Fibroblast of skin of back (primary cell): ENCODE measurements at places on chromosomes 1 and 21.
A peak's percentile ranks its signal among the peaks of the same experiment; 100 is the strongest.

DNA sequence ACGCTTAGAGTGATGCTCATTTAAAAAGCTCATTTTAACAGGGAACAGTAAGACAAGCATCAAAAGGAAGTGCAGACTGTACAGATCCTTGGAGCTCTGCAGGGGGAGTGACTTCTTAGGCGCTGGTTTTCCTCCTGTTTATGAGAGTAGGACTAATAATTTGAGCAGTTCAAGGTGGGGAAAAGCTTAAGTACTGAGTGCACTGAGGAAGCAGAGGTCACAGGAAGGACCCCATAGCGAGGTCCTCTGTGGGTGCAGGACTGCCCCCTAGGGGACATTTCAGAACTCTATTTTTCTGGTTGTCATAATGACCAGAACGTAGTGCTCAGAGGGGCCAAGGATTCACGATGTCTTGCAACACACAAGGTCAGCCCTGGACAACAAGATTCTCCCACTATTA is 112.1 kb downstream of the HLCS start:
- DNase-seq = peak; percentile 57

DNA sequence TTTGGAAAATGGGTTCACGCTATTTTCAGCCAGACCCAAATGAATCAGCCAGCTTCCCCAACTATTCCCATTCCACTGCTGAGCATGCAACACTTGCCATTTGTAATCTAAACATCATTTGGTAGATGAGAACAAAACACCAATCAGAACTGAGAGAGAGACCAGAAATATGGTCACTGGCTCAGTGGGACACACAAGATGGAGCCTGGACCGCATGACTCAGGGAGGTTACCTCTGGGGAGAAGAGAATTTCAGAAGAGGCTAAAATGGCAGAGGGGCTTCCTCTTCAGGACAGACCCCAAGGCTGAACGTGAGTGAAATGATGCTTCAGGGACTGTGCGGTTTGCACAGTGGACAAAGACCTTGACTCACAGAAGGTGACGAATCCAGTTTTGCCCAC is 126.6 kb downstream of the URB2 start:
- no peak for DNase-seq

DNA sequence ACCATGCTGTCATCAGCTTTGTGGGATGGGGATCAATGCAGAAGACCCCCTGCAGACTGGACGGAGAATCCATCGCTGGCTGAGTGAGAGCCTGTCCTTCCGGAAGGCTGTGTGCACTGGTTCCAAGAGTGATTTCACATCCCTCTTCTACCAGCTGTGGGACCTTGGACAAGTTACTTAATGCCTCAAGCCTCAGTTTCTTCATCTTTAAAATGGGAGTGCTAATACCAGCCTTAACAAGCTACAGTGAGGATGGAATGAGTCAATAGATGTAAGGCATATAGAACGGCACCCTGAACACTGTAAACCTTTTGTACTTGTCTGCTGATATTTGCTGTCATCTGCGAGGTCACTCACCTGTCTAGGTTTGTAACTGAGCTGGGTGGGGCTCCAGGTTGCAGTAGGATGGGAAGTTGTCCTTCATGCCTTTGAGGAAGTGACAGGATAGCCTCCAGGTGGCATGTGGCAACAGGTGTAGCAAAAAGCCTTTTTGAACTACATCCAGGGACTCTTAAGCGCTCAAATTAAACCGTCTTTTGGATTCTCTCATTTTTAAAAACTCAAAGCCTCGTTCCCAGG is 27.5 kb downstream of the TMEM51 start:
- DNase-seq = no peak

DNA sequence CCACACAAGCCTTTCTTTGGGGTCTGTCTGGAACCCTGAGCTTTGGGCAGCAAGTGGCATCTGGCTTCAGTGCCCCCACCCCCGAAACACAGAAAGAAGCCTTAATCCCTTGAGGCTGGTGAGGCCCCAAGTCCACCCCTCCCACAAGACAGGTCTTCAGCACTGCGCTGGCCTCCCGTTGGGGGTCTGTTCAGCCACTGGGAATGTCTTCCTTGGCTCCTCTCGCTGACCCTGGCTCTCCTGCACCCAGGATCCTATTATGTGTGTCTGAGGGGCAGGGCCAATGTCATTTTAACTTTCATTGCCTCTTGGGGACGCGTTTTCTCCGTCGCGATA is 26.9 kb downstream of the ATP8B2 start:
- no peak for DNase-seq

DNA sequence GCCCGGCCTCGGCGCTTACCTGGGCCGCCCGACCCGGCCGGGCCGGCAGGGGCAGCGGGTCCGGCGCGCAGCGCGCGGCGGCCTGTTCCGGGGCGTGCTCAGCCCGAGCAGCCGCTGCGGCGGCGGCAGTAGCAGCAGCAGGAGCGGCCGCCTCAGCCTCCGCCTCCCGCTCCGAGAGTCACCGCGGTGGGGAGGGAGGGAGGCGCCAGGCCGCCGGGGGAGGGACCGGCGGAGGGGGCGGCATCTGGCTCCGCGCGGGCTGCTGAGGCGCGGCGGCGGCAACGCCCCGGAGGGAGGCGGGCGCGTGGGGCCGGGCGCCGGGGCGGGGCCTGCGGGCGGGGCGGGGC is at the start of gene CTNNBIP1:
TSS of gene CTNNBIP1 (minus strand) at position 194 of the 347 bp plus-strand sequence. CDS start 38,205 bp downstream, outside the sequence.
- DNase-seq = no peak

GRCh38 chr1:155117610-155118009 is 10.1 kb upstream of the EFNA1 start:
- no peak for DNase-seq

DNA sequence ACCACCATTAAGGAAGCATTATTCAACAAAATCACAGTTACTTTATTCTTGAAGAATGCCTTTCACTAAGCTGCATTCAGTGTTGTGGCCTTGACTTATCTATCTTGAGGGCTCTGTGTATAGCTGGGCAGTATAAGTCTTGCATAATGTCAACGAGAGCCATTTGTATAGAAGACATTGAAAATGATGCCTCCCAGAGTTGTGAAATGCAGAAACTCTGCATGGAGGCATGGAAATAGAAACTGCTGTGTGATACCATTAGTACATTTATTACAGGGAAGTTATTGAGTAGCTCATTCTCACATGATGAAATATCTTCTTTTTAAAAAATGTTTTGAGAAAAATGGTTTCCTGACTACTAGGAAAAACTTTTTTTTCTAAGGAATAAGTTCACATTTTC is 111.4 kb upstream of the SNX7 start:
- no peak for DNase-seq

GRCh38 chr21:15051644-15052458 is 12.9 kb downstream of the NRIP1 start:
- no peak for DNase-seq

- no peak for DNase-seq
Measured at GRCh38 chr1:247286134-247286670, 30.3 kb downstream of the VN1R5 start.

DNA sequence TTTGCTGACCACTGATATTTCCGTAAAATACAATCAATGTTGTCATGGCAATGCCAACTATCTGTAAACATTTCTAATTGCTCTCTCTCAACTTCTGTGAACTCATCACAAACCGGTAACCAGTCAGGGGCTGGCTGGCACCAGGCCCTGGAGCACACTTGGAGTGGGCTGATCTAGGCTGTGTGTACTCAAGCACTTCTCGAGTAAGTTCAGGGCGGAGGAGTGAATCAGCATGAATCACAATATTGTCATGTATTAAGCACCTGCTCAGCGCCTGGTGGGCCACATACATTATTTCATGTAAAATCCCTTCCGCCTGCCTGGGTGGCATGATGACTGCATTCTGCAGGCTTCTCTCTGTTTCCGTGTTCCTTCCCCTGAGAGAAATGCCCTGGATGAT is 212.4 kb downstream of the FOXD2 start:
- DNase-seq = peak; percentile 84

- no peak for DNase-seq
Measured at GRCh38 chr1:6612641-6613360, 730 bp upstream of the PHF13 start.

GRCh38 chr21:20261364-20261763 is 736.8 kb upstream of the NCAM2 start:
- DNase-seq = no peak

DNA sequence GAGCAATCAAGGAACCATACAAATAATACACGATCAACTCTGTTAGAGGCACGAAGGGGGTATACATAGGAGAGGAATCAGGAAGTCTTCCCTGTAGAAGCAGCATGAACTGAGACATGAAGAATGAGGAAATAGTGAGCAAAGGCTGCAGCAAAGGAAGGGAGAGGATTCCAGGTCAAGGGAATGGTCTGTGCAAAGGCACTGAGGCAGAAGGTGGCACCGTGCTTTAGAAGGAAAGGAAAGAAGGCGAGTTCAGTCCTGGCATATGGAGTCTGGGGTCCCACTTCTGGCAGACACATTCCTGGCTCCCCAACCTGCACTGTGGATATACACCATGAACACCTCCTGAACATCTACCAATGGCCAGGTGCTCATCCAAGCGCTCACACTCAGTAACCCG is 56.1 kb downstream of the GLIS1 start:
- no peak for DNase-seq

DNA sequence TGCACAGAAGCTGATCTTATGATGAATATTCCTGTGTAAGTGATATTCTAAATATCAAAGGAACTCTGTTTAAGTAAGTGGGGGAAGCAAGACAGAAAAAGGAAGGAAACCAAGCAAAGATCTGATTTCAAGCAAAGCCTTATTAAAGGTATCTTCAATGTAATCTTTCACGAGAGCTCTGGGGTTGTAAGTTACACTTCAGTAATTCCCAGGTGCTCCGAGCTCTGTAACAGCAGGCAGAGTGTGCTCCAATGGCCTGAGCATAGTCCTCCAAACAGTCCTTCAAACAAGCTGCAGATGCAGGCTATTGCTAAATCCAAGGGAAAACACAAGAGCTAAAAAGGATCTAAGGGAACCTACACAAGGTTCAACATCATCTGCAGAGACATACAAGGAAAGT is 949.7 kb upstream of the TMPRSS15 start:
- no peak for DNase-seq

DNA sequence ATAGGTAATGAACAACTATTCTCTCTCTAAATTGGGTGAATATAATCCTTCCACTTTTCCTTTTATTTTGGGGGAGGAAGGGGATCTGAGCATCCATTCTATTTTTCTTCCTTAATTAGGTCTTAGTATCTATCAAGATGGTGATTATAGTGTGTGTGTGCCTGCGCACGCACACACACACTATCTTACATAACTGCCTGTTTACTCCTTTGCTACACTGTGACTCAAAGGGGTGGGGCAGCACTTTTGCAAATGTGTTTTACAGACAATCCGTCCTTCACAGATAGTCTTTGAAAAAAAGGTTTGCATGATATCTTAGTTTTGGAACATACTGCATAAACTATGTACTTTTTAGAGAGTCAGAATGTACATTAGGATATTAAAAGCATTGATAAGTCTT is 191.5 kb downstream of the SDCCAG8 start:
- peak; percentile 6 for DNase-seq

GRCh38 chr1:156438278-156438987 is 62.1 kb downstream of the MEF2D start:
- DNase-seq = peak; percentile 42

DNA sequence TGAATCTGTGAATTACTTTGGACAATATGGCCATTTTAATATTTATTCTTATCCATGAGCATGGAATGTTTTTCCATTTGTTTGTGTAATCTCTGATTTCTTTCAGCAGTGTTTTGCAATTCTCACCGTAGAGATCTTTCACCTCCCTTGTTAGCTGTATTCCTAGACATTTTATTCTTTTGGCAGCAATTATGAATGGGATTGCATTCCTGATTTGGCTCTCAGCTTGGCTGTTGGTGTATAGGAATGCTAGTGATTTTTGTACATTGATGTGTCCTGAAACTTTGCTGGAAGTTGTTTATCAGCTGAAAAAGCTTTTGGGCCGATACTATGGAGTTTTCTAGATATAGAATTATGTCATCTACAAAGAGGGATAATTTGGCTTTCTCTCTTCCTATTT is 44.2 kb upstream of the NEGR1 start:
- no peak for DNase-seq

GRCh38 chr1:165686971-165687433 is 11.4 kb downstream of the ALDH9A1 start:
- no peak for DNase-seq

- peak; percentile 48 for DNase-seq
Measured at GRCh38 chr1:234957330-234958065, 171.1 kb downstream of the TOMM20 start.

DNA sequence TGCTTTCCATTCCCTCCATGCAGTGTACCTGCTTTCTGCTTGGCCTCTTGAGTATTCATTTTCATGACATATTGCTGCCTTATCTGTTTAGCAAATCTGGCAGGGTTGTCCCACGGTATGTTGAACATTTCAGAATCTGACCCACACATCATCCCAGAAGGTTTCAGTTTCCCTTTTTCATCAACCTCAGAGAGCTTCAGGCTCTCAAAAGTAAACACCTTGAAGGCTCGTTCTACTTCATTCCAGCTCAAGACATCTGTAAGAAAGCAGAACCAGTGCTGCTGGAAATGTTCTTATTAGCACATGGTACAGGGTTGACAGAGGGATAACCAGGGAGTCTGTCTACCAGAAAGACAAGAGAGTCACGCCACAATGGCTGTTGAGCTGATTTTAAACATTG is 103.6 kb downstream of the SPAG17 start:
- no peak for DNase-seq
